Nucleus accumbens (tissue), 56 donors: ENCODE measurements at places on chromosomes 1 and 21.
A peak's percentile ranks its signal among the peaks of the same experiment; 100 is the strongest.

DNA sequence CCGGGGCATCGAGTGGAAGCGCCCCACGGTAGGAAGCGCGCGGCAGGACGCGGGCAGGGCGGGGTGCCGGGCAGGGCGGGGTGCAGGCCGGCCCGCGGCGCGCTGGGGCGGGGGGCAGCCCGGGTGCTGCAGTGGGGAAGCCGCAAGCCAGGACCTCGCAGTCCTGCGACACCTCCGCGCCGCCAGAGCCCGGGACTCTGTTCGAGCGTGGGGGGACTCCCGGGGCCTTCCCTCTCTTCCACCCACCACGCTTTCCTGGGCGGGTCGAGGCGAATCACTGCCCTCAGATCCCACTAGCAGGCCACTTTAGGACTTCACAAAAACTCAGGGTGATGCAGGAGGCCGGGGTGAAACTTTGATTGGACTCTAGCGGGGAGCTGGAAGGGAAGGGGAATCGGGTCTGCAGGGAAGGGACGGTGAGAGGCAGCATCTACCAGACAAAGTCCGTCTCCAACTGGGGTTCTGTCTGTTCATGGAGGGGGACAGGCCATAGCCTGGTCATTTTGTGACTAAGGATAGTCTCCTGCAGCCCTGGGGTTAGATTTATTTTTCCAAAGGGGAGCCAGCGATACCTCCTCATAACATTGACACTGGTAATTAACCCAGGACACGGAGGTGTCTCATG lies 623 bp downstream of the CAPN2 start:
- DNase-seq = peak; percentile 54

DNA sequence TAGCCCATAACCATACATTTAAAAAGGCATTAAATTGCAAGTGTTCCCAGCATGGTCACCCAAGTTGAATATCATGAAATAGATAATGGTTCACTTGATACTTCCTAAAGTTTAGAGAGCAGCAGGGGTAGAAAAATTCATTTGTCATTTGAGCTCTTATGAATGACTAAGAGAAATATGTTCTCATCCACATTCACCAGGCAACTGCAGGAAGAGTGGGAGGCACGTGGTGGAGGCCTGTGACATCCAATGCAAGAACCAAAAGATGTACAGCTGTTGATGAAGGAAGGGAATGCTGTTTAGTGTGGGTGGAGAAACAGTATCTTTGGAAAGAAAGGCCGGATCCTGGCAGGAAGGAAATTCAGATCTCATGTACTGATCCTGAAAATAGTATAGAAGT lies 473.1 kb downstream of the ADGRL2 start:
- DNase-seq = no peak

GRCh38 chr1:60329651-60330050 lies 256.1 kb upstream of the C1orf87 start:
- no peak for DNase-seq

GRCh38 chr1:39789571-39790110 lies 976 bp upstream of the BMP8B start:
- DNase-seq = no peak

DNA sequence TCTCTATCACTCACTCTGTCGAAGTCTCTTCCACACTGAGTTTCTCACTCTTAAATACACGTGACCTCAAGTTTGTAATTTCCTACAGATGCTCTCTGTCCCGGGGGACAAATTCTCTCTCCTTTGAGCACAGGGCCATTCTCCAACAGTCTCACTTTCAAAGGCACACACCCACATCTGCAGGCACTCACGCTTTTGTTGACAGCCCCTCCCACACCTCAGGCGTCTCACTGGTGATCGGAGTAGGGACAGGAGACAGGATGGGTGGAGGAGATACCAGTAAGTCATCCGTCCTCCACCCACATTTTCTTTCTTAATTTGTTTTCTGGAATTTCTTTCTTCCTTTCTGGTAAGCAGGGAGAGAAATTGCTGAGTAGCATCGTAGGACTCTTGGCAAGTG lies 40.6 kb upstream of the GREM2 start:
- no peak for DNase-seq

DNA sequence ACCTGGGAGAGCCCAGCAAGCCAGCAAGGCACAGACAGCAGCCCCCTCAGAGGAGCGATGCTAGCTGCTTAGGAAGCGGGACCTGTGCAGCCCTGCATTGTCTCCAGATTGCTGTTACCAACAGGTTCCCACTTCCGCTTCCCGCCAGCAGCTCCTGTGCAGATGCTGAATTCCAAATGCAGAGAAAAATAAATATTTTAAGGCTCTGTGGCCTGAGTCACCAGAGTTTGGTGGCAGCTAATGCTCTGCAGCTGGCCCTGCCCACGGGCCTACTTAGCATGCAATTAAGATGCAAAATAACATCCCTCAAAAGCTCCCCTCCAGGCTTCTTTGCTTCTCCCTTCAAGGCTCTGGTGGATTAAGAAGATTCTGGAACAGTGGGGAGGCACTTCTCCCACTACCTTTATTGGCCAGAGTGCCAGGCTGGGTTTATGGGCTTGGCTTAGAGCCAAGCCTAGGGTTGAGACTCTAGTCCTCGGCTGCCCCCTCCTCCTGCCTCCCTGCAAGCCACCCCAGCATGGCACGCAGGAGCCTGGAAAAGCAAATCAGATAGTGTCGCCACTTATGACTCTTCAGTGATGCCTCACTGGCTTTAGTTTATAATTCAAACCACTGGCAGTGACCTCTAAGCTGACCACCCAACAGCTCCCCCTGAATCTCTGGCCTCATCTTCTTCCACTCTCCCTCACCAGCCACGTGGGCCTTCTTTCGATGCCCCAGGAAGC lies 207.1 kb upstream of the ZC3H12A start:
- DNase-seq = peak; percentile 14

- DNase-seq = no peak
Measured at GRCh38 chr1:221706876-221707582, 34.9 kb downstream of the DUSP10 start.

- no peak for DNase-seq
Measured at GRCh38 chr1:230303069-230303468, 123.1 kb downstream of the PGBD5 start.

- no peak for DNase-seq
Measured at GRCh38 chr1:205324781-205325180, 3.2 kb upstream of the NUAK2 start.

GRCh38 chr1:226946841-226947240 lies 6.7 kb downstream of the COQ8A start:
- DNase-seq = no peak

- no peak for DNase-seq
Measured at GRCh38 chr21:25670726-25671125, 31.7 kb downstream of the JAM2 start.

DNA sequence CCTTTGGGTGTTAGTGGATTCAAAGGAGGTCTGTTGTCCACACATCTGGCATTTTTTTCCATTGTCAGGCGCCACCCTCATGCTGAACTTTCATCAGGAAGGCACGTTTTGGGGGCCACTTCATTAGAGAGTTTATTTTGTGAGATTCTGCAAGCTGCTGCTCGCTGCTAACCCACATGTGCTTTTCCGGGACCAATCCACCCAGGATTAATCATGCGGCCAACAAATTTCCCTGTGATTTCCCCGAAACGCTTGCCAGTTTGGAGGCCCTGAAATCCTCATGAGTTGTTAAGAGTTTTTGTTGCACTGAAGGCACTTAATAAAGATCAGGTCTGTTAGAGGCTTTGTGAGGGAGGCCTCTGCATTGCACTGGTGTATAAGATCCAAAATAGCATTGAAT lies 2.4 kb downstream of the PDPN start:
- DNase-seq = no peak

GRCh38 chr21:37449302-37449937 lies 82.8 kb downstream of the DYRK1A start:
- no peak for DNase-seq

DNA sequence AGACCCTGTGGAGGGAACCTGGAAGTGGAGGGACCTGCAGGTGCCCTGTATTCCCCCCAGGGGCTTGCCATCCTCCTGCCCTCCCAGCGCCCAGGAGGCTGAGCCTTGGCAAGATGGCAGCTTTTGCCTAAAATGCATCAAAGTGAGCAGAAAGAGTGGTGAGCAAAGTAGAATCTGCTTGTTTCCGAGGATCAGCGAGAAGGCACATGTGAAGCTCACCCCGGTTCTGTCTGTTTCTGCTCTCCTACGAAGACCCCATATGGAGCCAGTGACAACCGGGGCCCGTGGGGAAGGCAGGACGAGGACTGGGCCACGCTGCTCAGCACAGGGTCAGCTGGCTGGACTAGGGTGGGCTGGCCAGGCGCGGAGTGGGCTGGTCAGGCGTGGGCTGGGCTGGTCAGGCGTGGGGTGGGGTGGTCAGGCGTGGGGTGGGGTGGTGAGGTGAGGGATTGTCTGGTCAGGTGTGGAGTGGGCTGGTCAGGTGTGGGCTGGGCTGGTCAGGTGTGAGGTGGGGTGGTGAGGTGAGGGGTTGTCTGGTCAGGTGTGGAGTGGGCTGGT lies 5.2 kb upstream of the FNDC10 start:
- no peak for DNase-seq

DNA sequence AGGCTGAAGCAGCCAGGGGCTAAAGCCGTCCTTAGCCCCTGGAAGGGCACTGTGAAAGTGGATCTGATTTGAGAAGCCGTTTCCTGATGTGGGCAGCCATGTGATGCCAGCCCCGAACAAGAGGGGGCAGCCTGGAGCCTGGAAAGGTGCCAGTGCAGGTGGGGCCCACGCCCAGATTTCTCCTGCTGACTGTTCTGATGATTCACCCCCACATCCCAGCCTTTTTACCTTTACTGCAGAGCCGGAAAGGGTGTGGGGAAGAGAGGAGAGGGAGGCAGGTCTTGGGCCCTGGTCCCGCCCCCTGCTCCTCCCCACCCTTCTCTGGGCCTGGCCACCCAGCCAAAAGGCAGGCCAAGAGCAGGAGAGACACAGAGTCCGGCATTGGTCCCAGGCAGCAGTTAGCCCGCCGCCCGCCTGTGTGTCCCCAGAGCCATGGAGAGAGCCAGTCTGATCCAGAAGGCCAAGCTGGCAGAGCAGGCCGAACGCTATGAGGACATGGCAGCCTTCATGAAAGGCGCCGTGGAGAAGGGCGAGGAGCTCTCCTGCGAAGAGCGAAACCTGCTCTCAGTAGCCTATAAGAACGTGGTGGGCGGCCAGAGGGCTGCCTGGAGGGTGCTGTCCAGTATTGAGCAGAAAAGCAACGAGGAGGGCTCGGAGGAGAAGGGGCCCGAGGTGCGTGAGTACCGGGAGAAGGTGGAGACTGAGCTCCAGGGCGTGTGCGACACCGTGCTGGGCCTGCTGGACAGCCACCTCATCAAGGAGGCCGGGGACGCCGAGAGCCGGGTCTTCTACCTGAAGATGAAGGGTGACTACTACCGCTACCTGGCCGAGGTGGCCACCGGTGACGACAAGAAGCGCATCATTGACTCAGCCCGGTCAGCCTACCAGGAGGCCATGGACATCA lies at the start of gene SFN:
Gene SFN, plus strand, starts transcription at position 369 of the 904 bp plus-strand sequence. Its CDS starts 64 bp downstream, at position 433.
- DNase-seq = peak; percentile 53

GRCh38 chr21:34570313-34570712 lies 44.6 kb downstream of the RCAN1 start:
- DNase-seq = no peak

- no peak for DNase-seq
Measured at GRCh38 chr1:11013160-11013531, 692 bp downstream of the TARDBP start.

DNA sequence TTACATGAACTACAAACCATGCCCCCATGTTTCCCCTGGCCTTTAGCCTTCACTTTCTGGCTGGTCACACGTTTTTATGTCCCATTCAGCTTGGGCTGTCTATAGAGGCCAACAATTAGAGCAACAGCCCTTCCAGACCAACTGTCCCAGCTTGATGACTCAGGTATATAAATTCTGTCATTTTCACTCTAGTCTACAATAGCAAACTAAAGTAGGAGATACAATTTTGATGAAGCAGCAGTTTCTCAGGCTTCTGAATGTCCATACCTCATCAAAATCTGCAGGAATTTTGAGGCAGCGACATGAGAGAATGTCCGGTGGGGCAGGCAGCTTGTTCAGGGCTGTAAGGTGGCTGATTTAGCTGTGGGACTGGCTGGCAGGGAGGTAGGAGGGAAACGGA lies 45.6 kb upstream of the VAV3 start:
- no peak for DNase-seq

- DNase-seq = no peak
Measured at GRCh38 chr21:24594082-24594481, 1013.2 kb downstream of the MRPL39 start.

GRCh38 chr1:58784758-58785441 lies 1.1 kb upstream of the JUN start:
- DNase-seq = peak; percentile 83

- DNase-seq = no peak
Measured at GRCh38 chr1:86888327-86888726, 25.6 kb downstream of the SELENOF start.

- DNase-seq = no peak
Measured at GRCh38 chr1:21865943-21866706, 54.1 kb downstream of the LDLRAD2 start.

DNA sequence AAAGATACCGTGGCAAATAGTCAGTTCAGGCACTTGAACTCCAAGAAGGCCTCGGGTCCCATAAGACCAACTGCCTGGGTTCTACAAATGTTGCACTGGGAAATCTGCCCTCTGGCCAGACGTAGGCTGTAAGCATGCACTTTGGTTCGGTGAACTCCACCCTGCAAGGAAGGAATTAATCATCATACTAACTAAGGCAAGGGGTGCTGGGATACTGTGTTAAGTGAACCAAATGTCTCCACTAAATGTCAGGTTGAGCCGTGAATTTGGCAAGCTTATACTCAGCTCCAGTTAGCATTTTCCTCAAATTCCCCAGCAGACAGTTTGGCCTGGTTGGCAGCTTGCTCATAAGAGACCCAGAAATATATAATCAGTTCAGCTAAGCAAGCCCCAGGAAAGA lies 385.9 kb downstream of the GPATCH2 start:
- no peak for DNase-seq

- no peak for DNase-seq
Measured at GRCh38 chr1:61244114-61244513, 161.8 kb downstream of the NFIA start.

- no peak for DNase-seq
Measured at GRCh38 chr21:45932922-45933502, 48.6 kb upstream of the COL6A1 start.

GRCh38 chr1:89259283-89259971 lies 13.2 kb downstream of the GBP5 start:
- DNase-seq = no peak

GRCh38 chr1:84704872-84705417 lies 14.7 kb upstream of the SSX2IP start:
- no peak for DNase-seq

DNA sequence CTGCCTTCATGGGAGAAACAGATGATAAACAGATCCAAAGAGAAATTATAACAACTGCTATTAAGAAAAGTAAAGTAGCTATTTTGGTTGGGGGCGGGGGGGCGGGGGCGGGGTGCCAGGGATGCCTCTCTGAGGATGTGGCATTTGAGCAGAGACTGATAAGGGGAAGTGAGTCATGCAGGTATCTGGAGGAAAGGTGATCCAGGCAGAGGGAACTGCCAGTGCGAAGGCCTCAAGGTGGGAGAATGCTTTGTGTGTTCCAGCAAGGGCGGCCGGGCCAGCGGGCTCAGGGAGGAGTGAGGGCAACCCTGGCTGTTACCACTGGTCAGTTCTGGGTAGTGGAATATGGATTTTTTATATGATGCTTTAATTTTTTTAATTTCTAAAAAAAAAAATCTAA lies 7.0 kb upstream of the TNFRSF1B start:
- no peak for DNase-seq
